ENCODE measurements at places on chromosomes 3 and 15.

DNA sequence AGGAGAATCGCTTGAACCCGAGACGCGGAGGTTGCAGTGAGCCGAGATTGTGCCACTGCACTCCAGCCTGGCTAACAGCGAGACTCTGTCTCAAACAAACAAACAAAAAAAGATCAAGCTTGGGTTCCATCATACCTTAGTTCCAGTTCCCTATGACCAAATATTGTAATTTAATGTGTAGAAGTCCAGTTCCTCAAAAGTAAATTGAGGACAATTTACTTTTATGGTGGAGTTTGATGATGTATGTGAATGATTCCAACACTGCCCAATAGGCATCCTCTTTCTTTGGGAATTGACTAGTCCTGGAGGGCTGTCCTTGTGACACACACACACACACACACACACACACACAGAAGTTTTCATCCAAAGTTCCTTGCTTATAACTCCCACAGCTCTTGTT lies 2.8 kb upstream of the PKM start:
- no peak for DNase-seq

- no peak for DNase-seq
These were observed 104.4 kb upstream of the ZBTB20 start for GRCh38 chr3:115251509-115251908.

- DNase-seq = no peak
These were observed 170.3 kb upstream of the SLC24A5 start for GRCh38 chr15:47950447-47950846.

- no peak for DNase-seq
These were observed 115.8 kb upstream of the ARHGEF3 start for GRCh38 chr3:56917361-56918110.

DNA sequence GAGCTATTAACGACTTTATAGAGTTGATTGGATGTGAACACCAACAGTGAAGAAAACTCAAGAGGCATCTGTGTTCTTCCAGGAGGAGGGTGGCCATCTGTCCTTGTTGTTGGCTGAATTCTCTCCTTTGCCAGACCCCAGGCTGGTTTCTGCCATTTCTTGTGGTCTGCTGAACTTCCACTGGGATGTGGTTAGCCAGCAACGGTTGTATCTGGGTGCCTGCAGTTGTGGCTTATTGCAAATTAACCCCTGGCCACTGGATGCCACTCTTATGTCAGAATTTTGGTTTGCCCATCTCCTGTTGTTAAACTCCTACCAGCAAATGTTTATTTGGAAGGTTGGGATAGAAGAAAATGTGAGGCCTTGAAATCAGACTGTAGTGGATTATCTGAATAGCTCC lies 163.6 kb upstream of the TBC1D5 start:
- no peak for DNase-seq

GRCh38 chr15:65369651-65370050 lies 8.2 kb downstream of the IGDCC3 start:
- DNase-seq = no peak

- DNase-seq = peak; percentile 47
These were observed 35.6 kb upstream of the PPP4R2 start for GRCh38 chr3:72960812-72961518.

GRCh38 chr3:18572809-18573208 lies 147.7 kb upstream of the SATB1 start:
- no peak for DNase-seq

- no peak for DNase-seq
These were observed 131.5 kb downstream of the TRIM42 start for GRCh38 chr3:140809316-140809715.

- no peak for DNase-seq
These were observed 10.6 kb downstream of the HEG1 start for GRCh38 chr3:125045194-125045593.

DNA sequence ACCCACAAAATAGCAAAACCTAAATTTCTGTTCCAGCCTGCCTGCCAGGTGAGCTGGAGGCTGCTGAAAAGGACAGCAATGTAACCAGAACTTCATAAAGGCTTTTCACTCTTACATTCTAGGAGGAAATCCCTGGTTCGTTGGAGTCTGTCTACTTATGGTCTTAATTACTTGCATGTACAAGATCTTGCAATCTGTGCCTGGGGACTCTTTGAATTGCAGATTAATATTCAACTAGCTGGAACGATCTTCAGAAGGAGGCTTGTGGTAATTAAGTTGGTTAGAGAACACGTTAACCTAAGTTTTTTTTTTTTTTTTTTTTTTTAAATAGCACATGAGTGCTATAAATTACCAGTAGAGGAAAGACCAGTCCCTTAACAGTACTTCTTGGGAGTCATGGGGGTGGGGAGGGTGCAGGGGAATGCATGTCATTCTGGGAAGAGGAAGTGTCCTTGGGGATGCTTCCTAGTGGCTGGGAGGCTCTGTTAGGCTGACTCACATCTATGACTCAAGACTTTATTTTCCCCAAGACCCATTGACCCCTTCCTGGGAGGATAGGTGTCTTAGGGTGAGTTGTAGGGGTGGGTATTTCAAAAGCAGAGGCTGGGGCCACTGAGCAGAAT lies 139.8 kb downstream of the RAB11A start:
- no peak for DNase-seq

DNA sequence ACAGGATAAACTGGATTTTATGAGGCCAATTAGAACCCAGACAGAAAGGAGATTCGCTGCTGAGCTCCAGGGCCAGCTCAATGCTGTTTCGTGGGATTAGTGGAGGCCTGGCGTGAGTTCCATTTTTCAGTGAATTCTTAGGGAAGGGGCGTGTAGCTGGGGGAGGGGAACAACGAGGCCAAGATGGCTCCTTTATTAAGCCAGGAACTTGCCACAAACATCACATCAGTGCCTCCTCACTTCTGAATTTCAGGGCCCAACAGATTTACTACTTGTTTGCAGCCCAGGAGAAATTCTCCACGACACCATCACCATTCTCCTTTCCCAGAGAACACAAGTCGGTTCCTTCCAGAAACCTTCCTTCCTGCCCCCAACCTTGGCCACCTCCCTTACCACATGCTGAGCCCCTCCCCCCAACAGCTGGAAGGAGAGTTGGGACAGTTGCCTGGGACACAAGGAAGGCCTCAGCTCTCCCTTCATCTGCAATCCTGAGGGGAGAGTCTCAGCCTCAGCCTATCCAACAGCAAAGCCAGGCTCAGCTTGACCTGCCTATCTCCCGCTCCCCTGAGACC lies 5.8 kb downstream of the IGDCC4 start:
- no peak for DNase-seq

GRCh38 chr3:37861620-37862041 lies at the start of gene CTDSPL:
Gene CTDSPL (plus strand): TSS chr3:37861880. CDS start chr3:37862200, 320 bp downstream.
- DNase-seq = no peak

DNA sequence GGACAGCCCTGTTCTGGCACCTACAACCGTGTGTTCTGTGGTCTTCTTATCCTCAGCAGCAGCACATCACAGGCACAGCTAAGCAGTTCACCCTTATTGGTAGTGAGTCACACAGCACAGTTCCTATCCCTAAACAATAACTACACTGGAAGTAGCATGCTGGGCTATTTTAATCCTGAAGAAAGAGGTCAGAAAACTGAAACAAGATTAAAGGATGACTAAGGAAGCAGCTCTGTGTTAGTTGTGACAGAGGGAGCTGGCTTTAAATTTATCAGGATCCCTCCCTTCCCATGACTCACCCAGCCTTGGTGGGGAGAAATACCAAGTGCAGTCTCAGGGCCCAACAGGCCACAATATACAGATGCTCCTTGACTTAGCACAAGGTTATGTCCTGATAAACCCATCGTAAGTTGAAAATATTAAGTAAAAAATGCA lies 144.3 kb downstream of the ERC2 start:
- peak; percentile 57 for DNase-seq

GRCh38 chr15:86300390-86301125 lies 220.9 kb downstream of the AGBL1 start:
- peak; percentile 5 for DNase-seq

- no peak for DNase-seq
These were observed 541.2 kb downstream of the RBMS3 start for GRCh38 chr3:29822071-29822470.

- no peak for DNase-seq
These were observed 96.2 kb downstream of the CLSTN2 start for GRCh38 chr3:140031170-140031569.
